ENCODE measurements at places on chromosomes 2 and 18.

GRCh38 chr2:112151701-112152440 lies 13.7 kb downstream of the FBLN7 start:
- no peak for DNase-seq

- no peak for DNase-seq
These were observed 137.9 kb upstream of the UBE2E3 start for GRCh38 chr2:180842461-180842860.

- no peak for DNase-seq
These were observed 15.1 kb downstream of the USP40 start for GRCh38 chr2:233551491-233551890.

DNA sequence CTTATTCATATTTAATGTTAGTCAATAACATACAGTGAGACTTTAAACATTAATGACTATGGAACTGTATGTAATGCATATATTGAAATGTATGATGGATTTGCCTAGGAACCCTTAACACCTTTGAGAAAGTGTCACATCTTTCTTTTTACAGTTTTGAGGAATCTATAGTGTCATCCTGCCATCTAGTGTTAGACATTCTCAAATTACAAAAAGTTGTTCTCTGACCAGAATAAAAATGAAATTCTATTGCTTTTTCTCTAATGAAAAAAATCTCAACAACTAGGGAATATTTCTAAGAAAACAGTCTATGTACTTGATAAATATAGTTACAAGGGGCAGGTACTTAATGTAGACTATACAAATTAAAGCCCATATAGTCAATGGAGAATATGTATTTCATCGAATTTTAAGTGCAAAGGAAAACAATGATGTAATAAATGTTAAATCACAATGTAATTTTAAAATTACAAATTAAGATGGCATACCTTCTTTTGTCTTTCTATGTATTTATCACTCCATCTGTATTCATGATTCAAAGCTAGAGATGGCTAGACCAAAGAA lies 5.1 kb upstream of the CALCRL start:
- DNase-seq, result peak; percentile 40

DNA sequence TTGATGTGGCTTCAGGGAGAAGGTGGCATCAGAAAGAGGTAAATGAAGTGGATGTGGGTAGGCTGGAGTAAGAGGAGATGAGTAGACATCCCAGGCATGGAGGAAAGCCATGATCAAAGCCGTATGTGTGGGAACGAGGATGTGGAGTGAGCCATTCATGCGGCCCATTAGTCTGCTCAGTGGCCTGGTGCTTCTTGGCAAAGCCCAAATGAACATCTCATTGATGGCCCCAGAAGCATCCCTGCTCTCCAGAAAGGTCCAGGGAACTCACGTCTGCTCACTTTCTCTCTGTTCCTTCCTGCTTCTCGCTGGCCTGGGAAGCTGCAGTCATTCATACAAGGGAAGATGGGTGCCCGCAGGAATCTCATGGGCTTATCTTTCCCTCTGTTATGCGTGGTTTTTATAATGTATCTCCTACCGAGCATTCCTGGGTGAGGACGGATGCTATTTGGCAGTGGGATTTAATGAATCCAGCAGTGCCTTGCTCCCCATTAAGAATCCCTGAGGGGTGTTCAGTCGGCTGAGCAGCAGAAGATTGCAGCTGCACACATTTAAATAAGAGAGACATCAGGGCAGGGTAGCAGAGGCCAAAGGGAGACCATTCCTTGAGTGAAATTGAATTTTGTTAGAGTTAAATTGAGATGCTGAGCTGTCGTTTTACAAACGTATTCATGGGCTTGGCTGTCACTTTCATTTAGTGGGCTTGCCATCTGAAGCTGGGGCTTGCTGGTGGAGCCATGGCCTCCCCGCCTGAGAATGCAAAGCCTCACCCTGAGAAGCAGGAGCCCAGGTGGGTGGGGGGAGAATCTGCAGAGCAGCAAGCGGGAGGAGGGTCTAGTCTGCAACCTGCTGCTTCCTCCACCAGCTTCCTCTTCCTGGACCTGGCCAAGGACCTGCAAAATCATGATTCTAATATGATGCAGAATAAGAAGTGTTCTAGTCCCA lies 64.5 kb downstream of the LYPD1 start:
- no peak for DNase-seq

DNA sequence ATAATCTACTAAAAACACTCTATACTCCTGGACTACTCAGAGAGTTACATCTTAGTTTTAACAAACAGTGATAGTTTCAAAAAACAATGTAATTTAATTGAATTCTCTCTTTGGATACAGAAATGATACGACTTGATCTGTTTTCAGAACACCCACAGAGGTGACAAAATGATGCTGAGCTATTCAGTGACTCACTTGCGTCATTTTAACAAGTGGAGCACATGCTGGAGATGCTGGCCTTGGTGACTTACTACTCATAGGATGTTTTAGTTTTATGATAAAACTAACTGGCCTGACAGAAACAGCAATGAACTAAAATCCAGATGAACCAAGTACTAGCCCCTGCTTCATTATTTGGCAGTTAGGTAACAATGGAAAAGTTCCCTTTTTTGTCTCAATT lies 101.3 kb upstream of the ITGB6 start:
- DNase-seq, result peak; percentile 67

DNA sequence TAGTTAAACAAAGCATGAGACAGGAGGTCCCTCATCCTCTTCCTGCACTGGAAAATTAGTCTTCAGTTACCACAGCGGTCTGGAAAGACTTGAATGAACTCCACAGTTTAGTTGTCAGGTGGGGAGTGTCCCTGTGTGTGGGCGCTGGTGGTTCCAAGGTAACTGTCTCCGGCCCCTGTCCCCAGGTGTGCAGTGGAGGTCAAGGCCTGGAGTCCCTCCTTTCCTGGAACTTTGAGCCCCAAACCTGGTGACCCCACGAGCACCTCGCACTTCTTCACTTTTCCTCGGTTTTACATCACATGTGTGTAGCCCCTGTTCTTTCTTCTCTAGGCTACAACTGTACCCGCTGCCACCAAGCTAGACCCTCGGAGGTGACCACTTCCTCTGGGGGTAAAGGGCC lies 28.0 kb upstream of the INHBB start:
- no peak for DNase-seq

DNA sequence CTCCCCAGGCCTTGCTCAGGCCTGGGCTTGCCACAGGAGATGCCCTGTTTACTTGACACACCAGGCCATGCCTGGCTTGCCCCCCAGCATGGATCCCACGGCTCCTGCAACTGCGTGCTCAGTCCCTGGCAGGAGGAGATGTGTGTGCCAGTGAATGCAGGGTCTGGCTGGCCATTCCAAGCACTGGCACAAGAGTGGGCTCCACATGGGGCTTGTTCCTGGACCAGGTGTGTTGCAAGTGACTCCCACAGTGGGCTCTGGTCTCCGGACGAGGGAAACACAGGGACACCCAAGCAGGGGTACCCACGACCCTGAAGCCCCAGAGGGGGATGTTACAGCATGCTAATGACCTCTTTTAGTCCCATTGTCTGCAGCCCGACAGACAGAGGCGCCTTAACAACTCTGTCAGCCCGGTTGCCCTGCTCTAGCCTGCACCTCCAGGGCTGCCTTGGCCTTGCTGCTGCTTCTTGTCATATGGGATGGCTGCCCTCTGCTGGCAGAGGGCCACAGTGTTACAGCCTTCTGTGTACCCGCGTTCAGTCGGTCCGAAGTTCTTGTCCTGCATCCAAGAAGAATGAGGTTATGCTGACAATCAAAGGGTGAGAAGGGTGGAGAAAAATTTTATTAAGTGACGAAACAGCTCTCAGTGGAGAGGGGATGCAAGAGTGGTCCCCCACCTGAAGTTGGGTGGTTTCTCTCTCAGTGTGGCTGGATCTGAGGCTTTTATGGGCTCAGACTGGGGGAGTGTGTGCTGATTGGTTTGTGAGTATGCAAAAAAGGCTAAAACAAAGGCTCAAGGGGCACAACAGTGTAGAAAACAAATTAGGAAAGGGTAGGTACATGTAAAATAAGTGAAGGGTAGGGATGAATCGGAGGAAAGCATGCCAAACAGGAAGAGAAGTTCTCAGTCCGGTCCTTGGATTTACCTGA lies 180.4 kb downstream of the MBD5 start:
- DNase-seq, result peak; percentile 50

DNA sequence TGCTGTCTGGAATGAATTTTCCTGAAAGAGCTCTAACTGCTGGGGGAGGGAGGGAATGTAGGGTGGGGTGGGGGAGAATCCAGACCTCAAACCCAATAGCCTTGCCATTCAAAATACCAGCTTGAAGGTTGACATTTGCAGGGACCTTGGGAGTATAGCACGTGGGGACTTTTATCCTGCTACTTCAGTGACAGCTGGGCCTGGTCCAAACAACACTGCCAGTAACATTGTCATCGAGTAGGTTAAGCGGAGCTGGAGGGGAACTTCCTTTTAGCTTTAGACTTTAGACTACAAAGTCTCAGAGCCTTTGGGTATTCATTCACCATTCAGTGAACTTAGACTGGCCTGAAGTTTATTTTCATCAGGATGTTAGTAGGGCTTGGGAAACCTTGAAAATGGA lies 248.7 kb downstream of the MEIS1 start:
- DNase-seq, result no peak

DNA sequence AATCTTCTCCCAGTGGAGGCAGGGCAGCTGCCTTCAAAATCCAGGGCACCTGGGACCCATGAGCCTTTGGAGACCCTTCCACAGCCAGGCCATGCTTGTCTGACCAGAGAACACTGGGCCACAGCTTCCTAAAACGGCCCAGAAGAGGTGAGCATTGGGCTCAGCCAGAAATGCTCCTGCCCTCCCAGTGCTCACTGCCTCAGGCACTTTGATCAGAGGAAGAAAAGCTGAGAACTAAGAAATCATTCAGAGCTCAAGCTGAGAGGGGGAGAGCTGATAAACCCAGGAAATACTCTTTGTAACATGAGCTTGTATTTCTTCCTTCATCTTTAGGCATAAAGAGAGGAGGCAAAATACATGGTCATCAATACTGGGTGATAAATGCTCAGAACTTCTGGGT lies 365.5 kb upstream of the KLHL29 start:
- DNase-seq, result no peak

DNA sequence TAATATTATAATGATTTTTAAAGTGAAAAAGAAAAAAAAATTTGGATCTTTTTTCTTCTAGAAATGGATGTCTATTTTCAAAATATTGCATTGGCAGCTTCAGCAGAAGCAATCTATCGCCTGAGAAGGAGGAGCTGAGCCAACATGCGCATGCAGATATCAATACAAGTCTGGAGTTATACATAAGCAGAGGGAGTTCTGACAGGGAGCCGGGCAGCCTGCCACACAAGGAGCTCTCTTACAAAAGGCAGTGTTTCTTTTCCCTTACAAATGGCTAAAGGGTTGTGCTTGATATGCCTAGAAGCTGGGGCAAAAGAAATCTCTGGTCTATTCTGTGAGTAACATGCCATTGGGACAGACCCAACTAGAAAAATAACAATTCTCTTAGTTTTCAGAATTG lies 291.9 kb upstream of the TRIB2 start:
- DNase-seq, result peak; percentile 19

DNA sequence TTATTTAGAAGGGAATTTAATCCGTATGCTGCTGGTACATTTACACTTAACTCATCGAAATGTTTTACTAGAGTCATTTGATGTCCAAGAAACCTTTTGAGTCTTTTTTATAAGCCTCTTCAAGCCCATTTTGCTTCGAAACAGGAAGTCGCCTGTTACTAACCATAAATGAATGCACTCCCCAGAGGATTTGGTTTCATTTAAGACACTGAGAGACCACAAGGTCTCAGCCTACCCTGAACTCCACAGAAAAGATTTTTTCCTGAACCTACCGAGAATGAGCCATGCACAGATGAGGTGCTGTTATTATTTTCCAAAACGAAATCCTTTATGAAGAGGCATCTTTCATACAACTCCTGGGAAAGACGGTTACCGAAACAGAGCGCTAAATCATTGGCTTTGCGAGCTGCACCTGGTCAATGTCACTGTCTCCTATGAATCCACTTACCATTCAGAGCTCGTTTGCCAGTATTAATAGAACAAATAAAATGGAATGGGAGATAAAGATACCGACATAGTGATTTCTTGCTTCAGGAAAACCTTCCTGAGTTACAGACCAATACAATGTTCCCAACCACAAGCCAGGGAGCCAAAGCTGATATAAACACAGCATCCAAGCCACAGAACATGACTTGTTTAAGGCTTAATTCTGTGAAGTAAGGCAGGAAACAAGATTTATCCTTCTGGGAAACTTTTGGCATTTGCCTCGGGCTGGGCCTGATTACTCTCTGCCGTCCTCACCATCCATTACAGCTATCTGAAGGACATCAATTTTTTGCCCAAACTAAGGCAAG lies 382.1 kb downstream of the OSR1 start:
- DNase-seq, result peak; percentile 94

DNA sequence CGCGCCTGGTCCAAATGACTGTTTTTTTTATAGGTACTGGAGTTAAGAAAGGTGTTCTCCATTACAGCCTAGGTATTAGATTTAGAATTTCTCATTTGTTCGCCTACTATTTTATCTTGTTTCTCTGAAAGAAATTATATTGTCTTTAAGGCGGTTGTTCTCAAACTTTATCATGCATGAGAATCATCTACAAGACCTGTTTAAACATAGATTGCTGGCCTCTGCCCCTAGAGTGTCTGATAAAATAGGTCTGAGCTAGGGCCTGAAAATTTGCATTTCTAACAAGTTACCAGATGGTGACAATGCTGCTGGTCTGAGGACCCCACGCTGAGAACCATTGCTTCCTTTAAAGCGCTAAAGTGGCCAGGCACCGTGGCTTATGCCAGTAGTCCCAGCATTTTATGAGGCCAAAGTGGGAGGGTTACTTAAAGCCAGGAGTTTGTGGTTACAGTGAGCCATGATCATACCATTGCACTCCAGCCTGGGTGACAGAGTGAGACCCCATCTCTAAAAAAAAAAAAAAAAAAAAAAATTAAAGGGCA lies 34.0 kb upstream of the RNF138 start:
- DNase-seq, result no peak

- DNase-seq, result no peak
These were observed 755 bp downstream of the NEUROD1 start for GRCh38 chr2:181679544-181679979.

GRCh38 chr2:178391701-178392100 lies 59.3 kb downstream of the PRKRA start:
- no peak for DNase-seq

- peak; percentile 38 for DNase-seq
These were observed 38.0 kb downstream of the PTRHD1 start for GRCh38 chr2:24754985-24755705.

- DNase-seq, result no peak
These were observed 82.3 kb upstream of the NYAP2 start for GRCh38 chr2:225317186-225317585.

DNA sequence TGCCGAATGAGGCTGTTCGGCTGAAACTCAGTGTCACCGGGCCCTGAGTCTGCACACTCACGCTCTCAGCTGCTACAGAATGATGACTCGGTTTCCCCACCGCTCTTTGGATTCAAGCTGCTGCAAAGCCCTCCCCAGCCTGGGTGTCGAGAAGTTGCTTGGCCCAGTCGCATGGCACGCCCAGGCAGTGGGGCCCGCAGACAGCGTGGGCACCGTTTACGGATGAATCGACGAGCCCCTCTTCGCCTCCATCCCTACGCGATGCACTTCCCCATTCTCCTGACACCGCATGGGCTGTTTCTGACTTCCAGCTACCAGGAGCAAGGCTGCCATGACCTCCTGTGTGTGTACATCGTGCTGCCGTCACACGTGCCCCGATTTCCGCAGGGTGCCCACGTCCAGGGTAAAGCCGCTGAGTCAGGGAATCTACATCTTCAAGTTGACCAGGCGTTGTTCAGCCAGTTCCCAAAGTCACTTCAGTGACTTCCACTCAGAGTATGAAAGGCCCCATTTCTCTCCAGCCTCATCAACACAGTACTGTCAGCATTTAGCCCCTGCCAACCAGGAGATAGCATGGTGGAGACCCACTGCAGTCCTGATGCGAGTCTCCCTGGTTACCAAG lies 60.3 kb upstream of the GPC1 start:
- DNase-seq, result no peak
